ENCODE measurements at places on chromosomes 1 and 21.

DNA sequence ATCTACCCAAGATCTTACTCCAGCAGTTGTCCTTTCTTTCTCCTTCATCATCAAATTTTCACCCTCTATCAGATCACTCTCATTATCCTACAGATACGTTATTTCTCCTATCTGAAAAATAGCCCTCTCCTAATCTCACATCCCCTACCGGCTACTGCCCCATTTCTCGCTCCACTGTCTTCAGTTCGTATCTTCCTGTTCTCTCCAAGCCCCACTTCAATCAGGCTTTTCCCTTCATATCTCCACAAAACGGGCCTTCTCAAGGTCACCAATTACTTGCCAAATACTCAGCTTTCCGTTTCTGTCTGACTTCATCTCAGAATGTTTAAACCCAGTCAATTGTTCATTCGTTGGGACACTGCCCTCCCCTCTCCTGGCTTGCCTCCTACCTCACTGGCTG lies 32.4 kb downstream of the SLC30A1 start:
- no peak for DNase-seq

DNA sequence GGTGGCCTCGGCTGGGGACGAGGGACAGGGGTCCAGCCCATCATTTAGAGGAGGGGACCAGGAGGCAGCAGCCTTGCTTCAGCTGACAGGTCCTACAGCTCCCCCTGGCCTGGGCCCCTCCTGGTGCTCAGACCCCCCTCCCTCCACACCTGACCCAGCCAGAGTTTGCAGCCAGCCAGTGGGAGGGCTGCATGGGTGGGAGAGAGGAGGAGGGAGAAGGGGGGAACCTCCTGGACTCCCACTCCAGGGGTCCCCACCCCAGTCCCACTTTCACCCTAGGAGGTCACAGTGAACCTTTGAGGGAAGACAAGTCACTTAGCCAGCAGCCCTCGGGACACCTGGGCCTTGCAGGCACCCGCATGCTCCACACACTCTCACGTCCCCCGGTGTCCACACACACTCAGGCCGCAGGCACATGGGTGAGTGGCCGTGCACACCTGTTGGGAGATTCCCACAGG lies 108.9 kb upstream of the ZBTB40 start:
- no peak for DNase-seq

GRCh38 chr1:116875391-116875790 lies 34.3 kb upstream of the PTGFRN start:
- no peak for DNase-seq

GRCh38 chr1:164515231-164515630 lies 43.8 kb upstream of the PBX1 start:
- no peak for DNase-seq

GRCh38 chr21:43191971-43192370 lies 23.2 kb downstream of the CRYAA start:
- DNase-seq: no peak

- DNase-seq: no peak
Measured at GRCh38 chr1:68745451-68745850, 248.6 kb upstream of the DEPDC1 start.

Data from heart right ventricle (tissue), 16 donors.